ENCODE measurements at places on chromosomes 7 and 10. TPM values are rescaled to one million over a fixed set of nuclear protein-coding genes. Genes with fewer than 3 reads are reported as not detected.

Gene IGF2BP3
- 23.1 TPM for total RNA-seq

Gene CYP3A7
- not detected for total RNA-seq

Gene FLNC
- total RNA-seq: 131 TPM

DNA sequence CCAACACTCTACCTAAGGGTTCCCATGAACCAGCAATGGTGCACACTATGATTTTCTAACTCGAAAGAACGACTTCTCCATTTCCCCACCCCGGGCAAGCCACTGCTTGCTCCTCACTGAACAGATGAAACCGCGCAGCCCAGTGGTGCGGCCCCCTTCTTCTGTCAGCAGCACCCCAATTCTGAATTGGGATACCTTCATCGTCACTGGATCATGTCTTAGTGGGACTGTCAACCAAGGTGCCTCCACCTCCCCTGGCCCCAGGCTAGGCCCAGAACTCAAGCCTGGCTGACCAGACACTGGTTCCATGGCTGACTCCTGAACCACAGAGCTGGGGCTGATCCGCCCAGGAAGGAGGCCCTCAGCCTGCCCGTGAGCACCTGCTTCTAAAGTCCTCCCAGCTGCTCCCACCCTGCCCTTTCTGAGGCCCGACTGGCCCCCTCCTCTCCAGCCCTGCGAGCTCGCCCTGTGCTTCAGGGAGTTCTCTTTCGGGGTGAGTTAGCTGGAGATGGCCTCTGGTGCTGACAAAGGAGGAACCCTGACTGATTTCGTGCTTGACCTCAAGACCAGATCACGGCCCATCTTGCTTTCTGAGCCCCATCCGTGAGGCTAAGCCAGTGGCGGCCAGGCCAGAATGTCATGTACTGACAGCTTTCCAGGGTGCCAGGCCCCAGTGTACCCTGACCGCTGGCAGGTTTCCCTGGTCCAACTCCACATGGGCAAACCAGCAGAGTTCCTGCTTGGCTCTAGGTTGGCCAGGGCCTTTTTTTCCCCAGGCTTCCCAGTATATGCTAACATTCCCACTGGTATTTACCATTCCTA is 44.5 kb downstream of the FAM53B start:
- DNase-seq: no peak

DNA sequence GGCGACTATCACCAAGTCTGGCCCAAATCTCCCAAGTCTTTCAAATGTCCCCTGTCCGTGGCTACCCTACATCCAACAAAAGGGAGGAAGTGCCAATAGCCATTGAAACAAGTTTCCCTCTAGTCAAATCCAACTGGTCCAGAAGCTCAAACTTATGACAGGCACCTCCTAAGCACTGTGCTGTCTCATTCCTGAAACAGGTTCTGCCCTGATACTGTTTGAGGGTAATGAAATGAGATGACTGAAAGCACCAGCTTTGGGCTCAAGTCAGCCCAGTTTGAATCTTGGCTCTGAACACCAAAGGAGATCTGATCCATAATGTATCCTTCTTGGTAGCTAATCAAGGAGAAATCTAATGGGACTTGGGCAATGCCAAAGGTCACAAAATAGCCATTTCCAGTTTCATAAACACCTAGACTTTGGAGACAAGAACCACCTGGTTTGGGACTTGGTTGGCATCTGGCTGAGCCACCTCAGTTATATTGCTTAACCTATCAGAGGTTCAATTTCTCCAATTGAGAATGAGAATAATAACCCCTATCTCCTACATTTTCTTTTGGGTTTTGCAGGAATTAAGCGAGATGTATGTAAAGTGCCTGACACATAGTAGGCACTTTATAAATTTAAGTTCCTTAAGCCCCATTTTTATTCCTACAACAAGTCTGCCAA is 34.7 kb upstream of the ARID5B start:
- no peak for DNase-seq

DNA sequence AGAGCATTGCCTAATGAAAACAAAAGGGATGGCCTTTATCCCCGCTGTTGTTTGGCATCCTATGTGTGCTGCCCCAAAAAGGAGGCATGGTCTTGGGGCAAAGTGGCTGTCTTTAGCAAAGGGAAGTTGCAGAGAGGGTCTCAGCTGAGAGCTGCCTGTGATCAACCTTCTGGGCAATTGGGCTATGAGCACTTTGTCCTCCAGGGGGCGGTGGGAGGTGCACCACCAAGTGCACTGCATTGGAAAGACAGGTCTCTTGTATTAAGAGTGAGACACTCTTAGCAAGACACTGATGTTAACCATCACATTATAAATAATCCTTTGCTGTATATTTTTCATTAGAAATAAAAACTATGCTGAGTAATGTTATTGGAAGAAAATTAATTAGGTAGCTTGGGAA is 314.8 kb downstream of the POM121L12 start:
- DNase-seq: no peak

GRCh38 chr10:110410329-110411046 is 87.2 kb upstream of the DUSP5 start:
- peak; percentile 92 for DNase-seq

DNA sequence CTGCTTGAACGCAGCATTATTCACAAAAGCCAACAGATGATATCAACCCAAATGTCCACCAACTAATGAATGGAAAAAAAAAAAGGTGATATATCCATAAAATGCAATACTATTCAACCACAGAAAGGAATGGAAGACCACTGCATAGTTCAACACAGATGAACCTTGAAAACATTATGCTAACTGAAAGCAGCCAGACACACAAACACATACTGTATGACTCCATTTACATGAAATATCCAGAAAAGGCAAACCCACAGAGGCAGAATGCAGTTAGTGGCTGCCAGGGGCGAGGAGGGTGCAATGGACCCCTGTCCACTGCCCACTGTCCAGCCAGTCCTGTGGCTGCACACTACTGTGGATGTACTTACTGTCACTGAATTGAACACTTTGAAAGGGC is 36.6 kb downstream of the KIAA1549 start:
- no peak for DNase-seq

DNA sequence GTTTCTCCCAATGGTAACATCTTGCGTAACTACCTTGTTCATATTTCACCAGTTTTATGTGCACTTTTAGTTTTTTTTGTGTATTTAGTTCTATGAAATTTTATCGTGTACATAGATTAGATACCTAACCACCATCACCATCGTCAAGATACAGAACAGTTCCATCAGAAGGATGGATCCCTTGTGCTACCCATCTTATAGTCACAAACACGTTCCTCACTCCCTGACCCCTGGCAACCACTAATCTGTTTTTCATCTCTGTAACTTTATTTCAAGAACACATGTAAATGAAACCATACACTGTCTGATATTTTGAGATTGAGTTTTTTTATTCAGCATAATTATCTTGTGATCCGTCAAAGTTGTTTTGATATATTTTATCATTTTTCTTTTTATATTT is 29.9 kb downstream of the FANK1 start:
- no peak for DNase-seq

DNA sequence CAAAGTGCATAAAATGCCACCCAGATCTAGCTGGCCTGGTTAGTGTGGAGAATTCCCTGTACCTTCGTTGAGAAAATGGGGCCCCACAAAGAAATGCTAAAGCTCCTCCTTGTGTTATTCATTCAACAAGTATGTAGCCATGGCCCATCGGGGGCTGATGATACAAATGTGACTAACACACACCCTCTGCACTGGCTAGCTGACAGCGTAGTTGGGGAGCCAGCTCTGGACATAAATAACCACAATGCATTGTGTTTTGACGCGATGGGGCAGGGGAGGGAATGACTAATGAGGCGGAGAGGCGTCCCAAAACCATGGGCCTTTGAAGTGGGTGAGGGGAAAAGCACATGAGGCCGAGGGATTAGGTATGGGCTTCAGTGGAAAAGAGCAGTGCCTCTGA is 28.2 kb upstream of the ASL start:
- DNase-seq: no peak

- DNase-seq: no peak
Observed at GRCh38 chr10:31739146-31739545, 189.5 kb downstream of the ARHGAP12 start.

DNA sequence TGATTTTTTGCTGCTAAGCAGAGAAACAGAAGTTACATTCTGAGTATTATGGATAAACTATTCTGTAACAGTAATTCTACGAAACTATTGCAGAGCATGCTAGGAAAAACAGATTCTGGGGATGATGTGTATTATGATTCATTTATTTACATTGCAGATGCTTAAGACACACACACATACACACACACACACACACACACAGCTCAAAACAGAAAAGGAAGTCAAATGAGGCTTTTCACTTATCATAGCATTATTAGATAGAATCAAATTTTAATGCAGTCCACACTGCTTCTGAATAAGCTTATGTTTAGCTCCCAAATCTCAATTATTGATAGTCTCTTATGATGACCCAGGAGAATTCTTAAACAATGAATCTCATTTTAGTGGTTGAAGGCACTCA is 307.2 kb downstream of the HGF start:
- DNase-seq: no peak

DNA sequence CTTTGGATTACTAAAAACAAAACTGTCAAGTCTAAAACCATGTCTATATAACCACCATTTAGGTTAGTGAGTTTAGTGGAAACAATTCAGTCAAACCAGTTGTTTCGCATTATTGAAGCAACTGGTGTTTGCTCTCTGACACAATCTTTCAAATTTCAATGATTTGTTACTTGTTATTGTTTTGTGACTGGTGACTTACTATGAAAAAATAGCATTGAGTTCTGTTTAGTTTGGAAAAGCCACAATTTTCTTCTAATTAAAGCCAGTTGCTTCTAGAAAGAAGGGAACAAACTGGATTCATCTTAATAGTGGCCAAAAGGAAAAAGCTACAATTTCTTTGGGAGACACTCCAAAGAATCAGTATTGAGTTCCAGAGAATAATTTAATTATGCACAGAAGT is 30.4 kb downstream of the LAMB4 start:
- DNase-seq: no peak

GRCh38 chr7:368651-369475 is 78.9 kb downstream of the FOXL3 start:
- DNase-seq: no peak

- no peak for DNase-seq
Observed at GRCh38 chr7:102191556-102192379, 94.9 kb upstream of the SH2B2 start.

DNA sequence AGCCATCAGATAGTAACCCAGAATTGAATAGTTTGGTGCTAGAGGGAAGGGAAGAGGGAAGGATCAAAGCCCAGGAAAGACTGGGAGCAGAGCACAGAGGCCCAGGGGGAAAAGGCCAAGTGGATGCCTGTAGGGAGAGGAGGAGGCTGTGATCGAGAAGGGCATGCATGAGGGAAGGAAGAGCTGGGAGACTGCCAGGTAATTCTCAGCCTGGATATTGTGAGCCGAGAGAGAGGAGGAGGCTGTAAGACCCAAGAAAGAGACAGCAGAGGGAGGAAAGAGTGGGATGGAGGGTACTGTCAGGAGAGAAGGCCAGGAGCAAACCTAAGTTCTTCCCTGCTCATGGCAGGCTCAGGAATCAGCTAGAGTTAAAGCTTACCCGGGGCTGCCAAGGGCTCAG is 178.2 kb downstream of the CCDC3 start:
- no peak for DNase-seq
